H7 (cell line): ENCODE measurements at places on chromosomes 5 and 9. TPM values are rescaled to one million over a fixed set of nuclear protein-coding genes. Genes with fewer than 3 reads are reported as not detected.

ARHGEF39 gene
- total RNA-seq = 17.4 and 21.4 TPM in 2 replicates

FST gene
- 15.9 and 20.8 TPM in 2 replicates for total RNA-seq

IL11RA gene
- 7.3 and 9.8 TPM in 2 replicates for total RNA-seq

ZNG1A gene
- total RNA-seq = 9.4 and 11.2 TPM in 2 replicates

NCBP1 gene
- 34.1 and 35.3 TPM in 2 replicates for total RNA-seq

TARS1 gene
- 250 and 314 TPM in 2 replicates for total RNA-seq

CARD9 gene
- 0.15 and 0.28 TPM in 2 replicates for total RNA-seq

GARIN3 gene
- not detected in 2 replicates for total RNA-seq

GPR150 gene
- 0.15 TPM in 1 of 2 replicates, not detected in the other for total RNA-seq

TMEM174 gene
- not detected in 2 replicates for total RNA-seq

SPINK1 gene
- 1.4 and 3.2 TPM in 2 replicates for total RNA-seq

SLC31A1 gene
- 21.8 and 26.7 TPM in 2 replicates for total RNA-seq

PTGS1 gene
- total RNA-seq = 0.69 and 1.1 TPM in 2 replicates

POMT1 gene
- 21.1 and 24.0 TPM in 2 replicates for total RNA-seq

PNPLA7 gene
- total RNA-seq = 0.07 and 0.14 TPM in 2 replicates

TLE4 gene
- 31.8 and 44.3 TPM in 2 replicates for total RNA-seq

ENHO gene
- total RNA-seq = 33.3 and 35.1 TPM in 2 replicates

ANKRD55 gene
- total RNA-seq = not detected in 2 replicates

GLRA1 gene
- not detected in 2 replicates for total RNA-seq

ZFP37 gene
- 2.7 and 6.6 TPM in 2 replicates for total RNA-seq

FSTL4 gene
- total RNA-seq = 2.4 and 3.3 TPM in 2 replicates

NIM1K gene
- not detected in 2 replicates for total RNA-seq

ENG gene
- total RNA-seq = 1.4 and 1.8 TPM in 2 replicates

BBLN gene
- 121 and 130 TPM in 2 replicates for total RNA-seq

TEX48 gene
- total RNA-seq = not detected in 2 replicates

CAMLG gene
- total RNA-seq = 41.1 and 46.6 TPM in 2 replicates

PCDHA9 gene
- 0.03 TPM in 1 of 2 replicates, not detected in the other for total RNA-seq

HTR4 gene
- not detected in 2 replicates for total RNA-seq

DNM1 gene
- total RNA-seq = 16.9 and 35.0 TPM in 2 replicates

SPATA31A1 gene
- 0.10 TPM in 1 of 2 replicates, not detected in the other for total RNA-seq

TMEM171 gene
- total RNA-seq = 2.7 and 4.8 TPM in 2 replicates

SPACA9 gene
- total RNA-seq = 0.67 and 0.80 TPM in 2 replicates

TUSC1 gene
- not detected in 2 replicates for total RNA-seq

CNTNAP3B gene
- total RNA-seq = 1.0 and 2.0 TPM in 2 replicates

BTNL3 gene
- not detected in 2 replicates for total RNA-seq

TCF7 gene
- 2.4 and 3.7 TPM in 2 replicates for total RNA-seq

IFNE gene
- not detected in 2 replicates for total RNA-seq

CFAP157 gene
- not detected in 2 replicates for total RNA-seq

GRXCR2 gene
- total RNA-seq = not detected in 2 replicates

C9orf50 gene
- total RNA-seq = not detected in 2 replicates

ANKRD20A1 gene
- total RNA-seq = not detected in 2 replicates

FOXD4L6 gene
- total RNA-seq = not detected in 2 replicates

SPATA31D3 gene
- total RNA-seq = not detected in 2 replicates

PCDHGA1 gene
- not detected in 2 replicates for total RNA-seq

OMD gene
- not detected in 2 replicates for total RNA-seq

TMEFF1 gene
- total RNA-seq = 30.6 and 36.9 TPM in 2 replicates

AFAP1L1 gene
- total RNA-seq = 2.2 and 3.3 TPM in 2 replicates

C9 gene
- total RNA-seq = not detected in 2 replicates

CCDC171 gene
- total RNA-seq = 1.1 and 2.7 TPM in 2 replicates

ARL14EPL gene
- total RNA-seq = not detected in 2 replicates

SUB1 gene
- total RNA-seq = 138 and 154 TPM in 2 replicates

EIF4EBP3 gene
- 0.28 and 2.2 TPM in 2 replicates for total RNA-seq

RNF224 gene
- not detected in 2 replicates for total RNA-seq

PLPP7 gene
- 8.2 and 8.8 TPM in 2 replicates for total RNA-seq

INSL6 gene
- not detected in 2 replicates for total RNA-seq

EGFL7 gene
- 68.5 and 87.3 TPM in 2 replicates for total RNA-seq

C5orf52 gene
- not detected in 2 replicates for total RNA-seq

SLCO6A1 gene
- 0.11 TPM in 1 of 2 replicates, not detected in the other for total RNA-seq
